ENCODE measurements at places on chromosomes 4 and X. TPM values are rescaled to one million over a fixed set of nuclear protein-coding genes. Genes with fewer than 3 reads are reported as not detected.

PIGA gene
- total RNA-seq, result 9.5 TPM

CXCL11 gene
- not detected for total RNA-seq

TBX22 gene
- not detected for total RNA-seq

CLDN2 gene
- total RNA-seq, result 0.14 TPM

DGKK gene
- total RNA-seq, result not detected

GPR50 gene
- not detected for total RNA-seq

CLNK gene
- total RNA-seq, result not detected

FAM241A gene
- 0.59 TPM for total RNA-seq

MAGEC2 gene
- not detected for total RNA-seq

ERCC6L gene
- 0.30 TPM for total RNA-seq

AMMECR1 gene
- 8.6 TPM for total RNA-seq

COX7B2 gene
- not detected for total RNA-seq

NUDT10 gene
- 2.1 TPM for total RNA-seq

GRIA3 gene
- total RNA-seq, result 25.1 TPM

OSTC gene
- 245 TPM for total RNA-seq

MAGEC3 gene
- not detected for total RNA-seq

P2RY10 gene
- not detected for total RNA-seq

MEPE gene
- not detected for total RNA-seq

All from smooth muscle cell of the umbilical artery (primary cell).